CD4-positive, CD25-positive, alpha-beta regulatory T cell (primary cell): ENCODE measurements at places on chromosomes 4 and X. TPM values are rescaled to one million over a fixed set of nuclear protein-coding genes. Genes with fewer than 3 reads are reported as not detected.

DNA sequence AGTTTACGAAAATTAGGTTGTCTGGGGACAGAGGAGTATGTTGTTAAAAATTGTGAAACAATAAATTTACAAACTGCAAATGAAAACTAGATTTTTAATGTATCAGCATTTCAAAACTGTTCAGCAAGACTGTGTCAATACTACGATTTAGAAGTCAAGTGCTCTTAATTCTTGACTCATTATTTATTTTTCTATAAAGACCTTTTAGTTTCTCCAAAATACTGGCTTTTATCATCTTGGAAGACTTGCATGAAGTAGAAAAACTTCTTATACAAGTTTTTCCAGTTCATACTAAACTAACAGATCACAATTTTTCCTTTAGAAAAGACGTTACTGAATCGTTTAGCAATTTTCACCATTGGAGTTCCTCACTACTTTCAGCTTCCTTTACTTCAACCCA, 231.4 kb downstream of the PPP3CA start:
- H3K36me3 ChIP-seq, result no peaks in the 10 kb centered on the region
- DNase-seq, result no peak
- H3K4me1 ChIP-seq, result no peaks in the 10 kb centered on the region
- H3K27ac ChIP-seq, result no peak overlapping the region
- no peak overlapping the region for H3K4me3 ChIP-seq

- no peaks in the 10 kb centered on the region for H3K36me3 ChIP-seq
- H3K4me1 ChIP-seq, result no peaks in the 10 kb centered on the region
- no peak overlapping the region for H3K27ac ChIP-seq
- H3K27me3 ChIP-seq, result no peaks in the 10 kb centered on the region
- no peak for DNase-seq
Measured at GRCh38 chrX:137363559-137363958, 202.4 kb upstream of the ZIC3 start.

DNA sequence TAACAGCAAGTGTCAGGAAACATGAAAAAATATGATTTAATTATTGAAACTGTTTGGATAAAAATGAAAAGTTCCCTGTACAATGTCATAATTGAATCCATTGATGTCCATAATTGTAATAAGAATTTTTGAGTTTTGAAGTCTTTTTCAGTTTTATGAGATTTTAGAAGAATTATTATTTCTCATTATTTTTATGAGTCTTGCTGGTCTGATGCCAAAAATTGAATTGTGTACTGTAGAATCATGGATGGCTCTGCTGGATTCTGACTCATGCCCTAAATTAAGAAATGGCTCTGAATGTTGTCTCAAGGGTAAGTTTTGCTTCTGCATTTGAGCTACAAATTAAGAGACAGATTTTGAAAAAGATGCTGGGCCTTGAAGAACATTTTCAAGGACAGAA, 132.8 kb upstream of the MAP9 start:
- no peak overlapping the region for H3K4me3 ChIP-seq
- H3K27ac ChIP-seq, result no peak overlapping the region
- H3K36me3 ChIP-seq, result no peaks in the 10 kb centered on the region
- no peak for DNase-seq
- H3K4me1 ChIP-seq, result no peaks in the 10 kb centered on the region
- no peaks in the 10 kb centered on the region for H3K27me3 ChIP-seq

DNA sequence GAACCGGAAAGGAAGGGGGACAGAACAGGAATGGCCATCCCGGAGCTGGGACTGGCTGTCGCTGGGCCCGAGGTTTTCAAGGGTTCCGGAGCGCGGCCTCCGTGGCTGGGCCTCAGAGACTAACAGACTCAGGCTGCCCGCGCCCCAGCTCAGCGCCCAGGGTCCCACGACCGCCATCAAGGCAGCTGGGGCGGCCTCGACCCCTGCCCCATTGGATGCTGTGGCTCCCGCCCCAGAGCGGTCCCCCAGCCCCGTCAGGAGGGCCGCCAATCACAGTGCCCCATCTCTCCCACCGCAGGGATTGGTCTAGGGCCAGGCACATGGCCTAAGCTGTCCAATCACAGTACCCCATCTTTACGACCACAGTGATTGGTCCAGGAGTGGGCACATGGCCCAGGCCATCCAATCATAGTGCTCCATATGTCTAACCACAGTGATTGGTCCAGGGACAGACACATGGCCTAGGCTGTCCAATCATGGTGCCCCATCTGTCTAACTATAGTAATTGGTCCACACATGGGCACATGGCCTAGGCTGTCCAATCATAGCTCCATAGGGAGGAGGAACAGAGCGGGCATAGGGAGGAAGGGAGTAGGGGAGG, 105.3 kb upstream of the NKX1-1 start:
- peaks cover 7% of the 10 kb centered on the region for H3K4me1 ChIP-seq
- H3K36me3 ChIP-seq, result no peaks in the 10 kb centered on the region
- no peak for DNase-seq
- no peak overlapping the region for H3K4me3 ChIP-seq
- peaks cover 5% of the 10 kb centered on the region for H3K27me3 ChIP-seq

GRCh38 chr4:100414016-100414790, 103.6 kb downstream of the EMCN start:
- no peak overlapping the region for H3K27ac ChIP-seq
- H3K4me3 ChIP-seq, result no peak overlapping the region
- H3K4me1 ChIP-seq, result no peaks in the 10 kb centered on the region
- H3K36me3 ChIP-seq, result no peaks in the 10 kb centered on the region
- DNase-seq, result no peak

Gene SPANXN4
- not detected for total RNA-seq

Gene ALB
- total RNA-seq, result not detected

- no peak for DNase-seq
- H3K4me3 ChIP-seq, result no peak overlapping the region
- no peaks in the 10 kb centered on the region for H3K4me1 ChIP-seq
- no peak overlapping the region for H3K27ac ChIP-seq
- H3K27me3 ChIP-seq, result no peaks in the 10 kb centered on the region
Measured at GRCh38 chr4:14064984-14065383, 437.5 kb upstream of the BOD1L1 start.

DNA sequence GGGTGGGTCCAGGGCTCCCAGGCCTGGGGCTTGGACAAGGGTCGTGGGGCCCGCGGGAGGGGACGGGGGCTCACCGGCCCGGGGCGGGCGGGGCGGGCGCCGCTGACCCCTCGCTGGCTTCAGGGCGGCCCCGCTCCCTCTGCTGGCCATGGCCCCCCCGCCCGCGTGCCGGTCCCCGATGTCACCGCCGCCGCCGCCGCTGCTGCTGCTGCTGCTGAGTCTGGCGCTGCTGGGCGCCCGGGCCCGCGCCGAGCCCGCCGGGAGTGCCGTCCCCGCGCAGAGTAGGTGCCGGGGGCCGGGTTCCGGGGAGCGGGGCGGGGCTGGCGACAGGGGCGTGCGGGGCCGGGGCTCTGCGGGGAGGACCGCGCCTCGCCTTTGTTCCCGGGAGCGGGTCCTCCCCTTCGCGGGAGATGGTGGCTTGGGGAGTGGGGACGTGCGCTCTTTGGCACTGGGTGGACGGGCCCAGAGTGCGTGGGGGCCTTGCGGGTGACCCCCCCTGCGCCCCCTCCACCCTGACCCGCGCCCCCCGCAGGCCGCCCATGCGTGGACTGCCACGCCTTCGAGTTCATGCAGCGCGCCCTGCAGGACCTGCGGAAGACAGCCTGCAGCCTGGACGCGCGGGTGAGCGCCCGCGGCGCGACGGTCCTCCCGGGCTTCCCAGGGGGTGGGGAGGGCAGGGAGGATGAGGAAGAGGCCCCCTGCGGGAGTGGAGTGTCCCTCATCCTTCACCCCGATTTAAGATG, 16.8 kb upstream of the NAT8L start:
- no peak overlapping the region for H3K4me3 ChIP-seq
- peaks cover 22% of the 10 kb centered on the region for H3K4me1 ChIP-seq

GRCh38 chr4:161629694-161630441, 533.9 kb downstream of the FSTL5 start:
- no peak overlapping the region for H3K4me3 ChIP-seq
- no peaks in the 10 kb centered on the region for H3K4me1 ChIP-seq
- no peaks in the 10 kb centered on the region for H3K36me3 ChIP-seq
- no peak overlapping the region for H3K27ac ChIP-seq
- no peak for DNase-seq
- H3K27me3 ChIP-seq, result no peaks in the 10 kb centered on the region

GRCh38 chrX:47854474-47854873, 17.8 kb downstream of the ZNF81 start:
- H3K4me3 ChIP-seq, result no peak overlapping the region
- peaks cover 3% of the 10 kb centered on the region for H3K36me3 ChIP-seq
- H3K27ac ChIP-seq, result no peak overlapping the region
- no peaks in the 10 kb centered on the region for H3K27me3 ChIP-seq
- no peaks in the 10 kb centered on the region for H3K4me1 ChIP-seq

DNA sequence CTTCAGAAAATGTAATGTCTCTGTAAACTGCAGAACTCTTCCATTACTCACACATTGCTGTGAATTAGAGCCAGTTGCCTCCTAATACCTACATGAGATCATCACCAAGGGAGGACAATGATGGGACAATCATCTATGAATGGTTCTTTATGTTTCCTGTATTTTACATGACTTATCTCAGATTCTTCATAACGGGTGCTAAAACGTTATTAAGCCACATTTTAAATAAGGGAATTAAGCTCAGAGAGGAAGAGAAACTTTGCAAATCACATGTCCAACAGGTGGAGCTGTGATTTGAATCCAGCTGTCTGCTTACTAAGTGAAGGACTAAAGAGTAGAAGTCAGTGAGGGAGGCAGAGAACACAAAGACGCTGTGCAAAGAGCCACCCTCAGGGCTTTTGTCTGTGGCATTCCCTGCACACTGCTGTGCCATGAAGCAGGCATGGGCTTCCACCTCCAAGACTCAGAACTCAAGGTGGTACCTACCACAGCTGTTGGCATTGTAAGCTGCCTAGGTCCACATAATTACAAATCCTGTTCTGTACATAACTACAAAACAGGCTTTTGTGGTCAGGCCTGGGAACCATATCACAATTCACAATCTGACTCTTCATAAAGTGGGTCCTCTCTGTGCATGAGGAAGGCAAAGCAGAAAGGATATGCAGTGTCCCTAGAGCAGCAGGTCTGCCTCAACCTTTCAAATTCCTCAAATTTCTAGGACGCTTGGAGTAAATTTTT, 12.8 kb downstream of the TBC1D9 start:
- DNase-seq, result no peak
- peaks cover 2% of the 10 kb centered on the region for H3K27me3 ChIP-seq
- no peaks in the 10 kb centered on the region for H3K4me1 ChIP-seq
- H3K27ac ChIP-seq, result no peak overlapping the region
- no peak overlapping the region for H3K4me3 ChIP-seq

DNA sequence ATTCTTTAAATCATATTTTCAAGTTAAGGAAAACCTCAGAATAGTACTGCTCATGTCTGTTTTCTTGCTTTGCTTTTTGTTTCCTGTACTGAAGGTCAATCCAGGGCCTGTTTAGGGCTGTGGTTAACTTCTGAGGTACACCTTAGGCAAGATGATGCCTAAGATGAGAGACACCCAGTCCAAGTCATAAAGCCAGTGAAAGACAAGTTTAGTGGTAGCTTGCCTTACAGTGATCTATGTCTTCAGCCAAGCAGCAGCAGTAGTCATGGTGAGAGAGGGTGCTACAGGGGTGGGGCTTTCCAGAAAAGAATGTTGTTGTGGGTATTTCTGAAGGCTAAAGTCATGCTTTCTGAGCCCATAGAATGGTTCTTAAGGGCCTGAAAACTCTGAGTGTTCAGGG, 173.7 kb downstream of the VSIG4 start:
- H3K4me1 ChIP-seq, result no peaks in the 10 kb centered on the region
- no peak overlapping the region for H3K27ac ChIP-seq
- no peaks in the 10 kb centered on the region for H3K27me3 ChIP-seq
- H3K36me3 ChIP-seq, result no peaks in the 10 kb centered on the region
- DNase-seq, result no peak

Gene LIMCH1
- 0.07 TPM for total RNA-seq

DNA sequence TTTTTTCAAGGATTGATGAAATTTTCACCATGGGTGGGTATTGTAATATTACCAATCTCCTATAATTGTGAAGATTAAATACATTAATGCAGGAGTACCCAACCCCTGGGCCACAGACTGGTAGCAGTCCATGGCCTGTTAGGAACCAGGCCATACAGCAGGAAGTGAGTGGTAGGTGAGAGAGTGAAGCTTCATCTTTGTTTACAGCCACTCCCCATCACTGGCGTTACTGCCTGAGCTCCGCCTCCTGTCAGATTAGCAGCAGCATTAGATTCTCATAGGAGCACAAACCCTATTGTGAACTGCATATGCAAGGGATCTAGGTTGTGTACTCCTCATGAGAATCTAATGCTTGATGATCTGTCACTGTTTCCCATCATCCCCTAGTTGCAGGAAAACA, 15.1 kb downstream of the RAPGEF2 start:
- H3K36me3 ChIP-seq, result no peaks in the 10 kb centered on the region
- no peak overlapping the region for H3K27ac ChIP-seq
- no peaks in the 10 kb centered on the region for H3K27me3 ChIP-seq
- peak; percentile 56 for DNase-seq
- peaks cover 5% of the 10 kb centered on the region for H3K4me1 ChIP-seq

- H3K27me3 ChIP-seq, result no peaks in the 10 kb centered on the region
- H3K4me1 ChIP-seq, result no peaks in the 10 kb centered on the region
- no peaks in the 10 kb centered on the region for H3K36me3 ChIP-seq
- H3K27ac ChIP-seq, result no peak overlapping the region
Measured at GRCh38 chr4:177582992-177583391, 140.8 kb upstream of the AGA start.

- H3K4me3 ChIP-seq, result no peak within 1 kb of the TSS
- H3K27ac ChIP-seq, result no peak within 1 kb of the TSS
- no peak for DNase-seq
- no peaks in the 10 kb centered on the region for H3K27me3 ChIP-seq
Measured at GRCh38 chr4:688854-689681, at the start of gene SLC49A3. TSS of gene SLC49A3 (minus strand) at chr4:689151. CDS start at chr4:689127, 24 bp downstream.

Gene RIPPLY1
- total RNA-seq, result not detected

Gene TCEAL7
- not detected for total RNA-seq

Gene GCNA
- total RNA-seq, result 3.7 TPM

Gene MGARP
- total RNA-seq, result 0.49 TPM

- no peaks in the 10 kb centered on the region for H3K36me3 ChIP-seq
- H3K4me1 ChIP-seq, result no peaks in the 10 kb centered on the region
- H3K27ac ChIP-seq, result no peak overlapping the region
- no peak overlapping the region for H3K4me3 ChIP-seq
- H3K27me3 ChIP-seq, result no peaks in the 10 kb centered on the region
Measured at GRCh38 chrX:12777670-12778069, 13.5 kb upstream of the PRPS2 start.

GRCh38 chrX:43641691-43642090, 14.4 kb upstream of the MAOA start:
- H3K27me3 ChIP-seq, result peaks cover 3% of the 10 kb centered on the region
- no peaks in the 10 kb centered on the region for H3K4me1 ChIP-seq

DNA sequence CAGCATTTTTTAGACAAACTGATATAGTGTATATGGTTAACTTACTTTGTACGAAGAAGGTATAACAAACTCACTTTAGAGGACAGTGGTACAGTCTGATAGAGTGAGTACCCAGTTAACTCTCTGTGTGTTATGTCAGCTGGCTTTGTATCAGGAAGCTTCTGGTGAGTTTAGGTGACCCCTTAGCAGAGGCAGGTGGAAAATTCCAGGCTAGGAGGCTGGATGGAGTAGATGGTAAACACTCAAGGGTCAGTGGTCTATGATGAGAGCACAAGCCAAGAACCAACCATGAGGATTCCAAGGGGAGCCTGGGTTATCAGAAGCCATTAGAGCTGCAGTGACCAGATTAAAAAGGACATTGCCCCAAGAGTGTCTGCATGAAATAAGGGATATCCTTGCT, 227.3 kb upstream of the CENPE start:
- peaks cover 2% of the 10 kb centered on the region for H3K27me3 ChIP-seq
- H3K4me3 ChIP-seq, result no peak overlapping the region
- H3K4me1 ChIP-seq, result no peaks in the 10 kb centered on the region
- no peak overlapping the region for H3K27ac ChIP-seq
- no peaks in the 10 kb centered on the region for H3K36me3 ChIP-seq
- DNase-seq, result no peak

Gene MAGEA11
- not detected for total RNA-seq

Gene GPR173
- total RNA-seq, result not detected
